ENCODE measurements at places on chromosomes 4 and X.

- no peak for DNase-seq
Measured at GRCh38 chr4:17077105-17077504, 178.7 kb upstream of the LDB2 start.

- DNase-seq, result no peak
Measured at GRCh38 chr4:87006426-87006675, 71.5 kb downstream of the AFF1 start.

DNA sequence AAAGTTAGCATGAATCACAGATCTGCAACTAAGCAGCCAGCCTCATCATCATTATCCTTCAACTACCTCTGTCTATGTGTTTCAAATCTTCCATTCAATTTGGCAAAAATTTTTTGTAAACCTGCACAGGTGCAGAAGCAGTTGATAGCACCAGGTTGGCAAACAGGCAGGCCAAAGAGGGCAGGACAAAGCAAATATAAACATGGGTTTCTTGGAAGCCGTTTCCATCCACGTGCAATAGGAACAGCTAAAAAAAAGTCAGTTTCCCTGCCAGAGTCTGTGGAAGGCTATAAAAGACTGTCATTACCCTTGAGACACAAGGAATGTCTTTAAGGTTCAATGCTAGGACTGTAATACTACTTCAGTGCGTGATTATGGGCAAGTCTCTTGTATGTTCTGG lies 253.2 kb downstream of the PDHA2 start:
- no peak for DNase-seq

DNA sequence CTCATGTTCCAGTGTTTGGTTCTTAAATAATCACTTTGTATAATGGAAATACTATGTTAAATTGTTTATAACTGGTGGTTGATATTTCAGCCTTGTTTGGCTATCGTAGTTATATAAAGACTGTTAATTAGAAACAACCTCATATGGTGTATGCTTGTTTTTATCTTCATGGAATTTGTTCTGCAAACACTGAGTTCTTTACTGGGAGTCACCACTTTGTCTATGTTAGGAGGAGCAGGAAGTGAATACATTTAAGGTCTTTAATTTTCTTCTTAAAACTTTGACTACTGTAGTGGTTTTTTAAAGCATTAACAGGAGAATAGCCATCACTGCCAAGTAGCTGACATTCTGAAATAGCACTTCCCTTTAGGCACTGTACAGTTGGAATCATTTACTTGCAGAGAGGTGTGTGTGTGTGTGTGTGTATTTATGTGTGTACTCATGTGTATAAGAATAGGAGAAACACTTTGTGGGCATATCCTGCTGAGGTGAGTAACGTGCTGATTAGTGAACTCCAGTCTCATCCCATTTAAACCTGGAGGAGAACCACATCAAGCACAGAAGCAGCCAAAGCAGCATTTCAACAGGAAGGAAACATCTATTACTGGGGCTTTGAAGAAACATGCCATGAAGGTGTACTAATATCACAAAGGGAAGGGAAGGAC lies 37.8 kb downstream of the TET2 start:
- no peak for DNase-seq

DNA sequence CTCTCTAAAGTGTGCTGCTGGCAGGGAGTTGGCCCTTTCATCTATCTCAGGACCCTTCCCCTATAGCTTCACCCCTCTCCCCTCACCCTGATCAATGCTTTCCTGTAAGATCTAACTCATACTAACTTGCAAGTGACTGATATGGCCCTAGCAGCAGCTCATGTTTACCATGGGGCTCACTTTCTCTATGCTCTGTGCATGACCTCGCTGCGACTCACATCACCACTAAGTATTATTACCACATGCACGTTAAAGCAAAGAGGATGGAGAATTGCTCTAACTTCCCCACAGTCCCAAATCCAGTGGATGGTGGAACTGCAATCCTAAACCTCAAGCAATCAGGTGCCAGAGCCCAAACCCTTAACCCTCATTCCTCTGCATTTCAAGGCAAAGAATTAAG lies 626.6 kb downstream of the MID1IP1 start:
- no peak for DNase-seq

- DNase-seq, result no peak
Measured at GRCh38 chrX:48793935-48794334, 7.5 kb downstream of the GATA1 start.

DNA sequence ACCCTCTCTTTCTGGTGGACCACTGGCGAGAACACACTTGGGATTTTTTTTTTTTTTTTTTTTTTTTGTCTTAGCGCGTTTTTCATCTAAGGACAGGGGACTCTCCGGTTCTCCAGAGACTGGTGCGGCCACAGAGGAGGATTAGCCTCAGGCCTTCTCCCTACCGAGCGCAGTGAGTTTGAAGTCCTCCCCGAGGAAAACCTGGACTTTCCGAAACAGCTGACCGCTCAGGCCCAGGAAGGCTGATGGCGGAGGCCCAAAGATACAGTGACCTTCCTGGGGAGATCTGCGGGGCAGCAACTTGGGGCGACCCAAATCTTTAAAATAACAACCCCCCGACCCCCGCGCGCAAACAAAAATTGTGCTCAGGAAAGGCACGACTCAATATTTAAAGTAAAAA lies 9.2 kb downstream of the NKX3-2 start:
- DNase-seq, result no peak

- DNase-seq, result no peak
Measured at GRCh38 chrX:76454456-76454927, 27.0 kb downstream of the MAGEE1 start.

DNA sequence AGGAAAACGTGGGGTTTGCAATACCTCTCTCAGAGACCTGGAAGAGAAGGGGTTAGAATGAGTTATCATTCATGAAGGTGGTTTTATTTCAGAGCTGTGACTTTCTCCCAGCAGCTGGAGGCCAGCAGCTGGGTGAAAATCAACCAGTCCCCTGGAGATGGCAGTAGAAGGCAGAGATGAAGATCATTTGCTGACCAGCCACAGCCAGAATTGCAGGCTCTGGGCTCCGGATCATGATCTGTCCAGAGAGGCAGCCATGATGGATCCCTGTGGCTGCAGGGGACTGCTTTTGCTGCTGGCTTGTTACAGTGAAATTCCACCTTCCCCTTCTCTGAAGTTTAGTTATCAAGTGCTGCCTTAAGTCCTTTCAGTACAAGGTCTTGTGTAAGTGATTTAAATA lies 46.9 kb upstream of the TAB3 start:
- DNase-seq, result no peak

GRCh38 chrX:123728016-123728415 lies 4.8 kb downstream of the THOC2 start:
- no peak for DNase-seq

DNA sequence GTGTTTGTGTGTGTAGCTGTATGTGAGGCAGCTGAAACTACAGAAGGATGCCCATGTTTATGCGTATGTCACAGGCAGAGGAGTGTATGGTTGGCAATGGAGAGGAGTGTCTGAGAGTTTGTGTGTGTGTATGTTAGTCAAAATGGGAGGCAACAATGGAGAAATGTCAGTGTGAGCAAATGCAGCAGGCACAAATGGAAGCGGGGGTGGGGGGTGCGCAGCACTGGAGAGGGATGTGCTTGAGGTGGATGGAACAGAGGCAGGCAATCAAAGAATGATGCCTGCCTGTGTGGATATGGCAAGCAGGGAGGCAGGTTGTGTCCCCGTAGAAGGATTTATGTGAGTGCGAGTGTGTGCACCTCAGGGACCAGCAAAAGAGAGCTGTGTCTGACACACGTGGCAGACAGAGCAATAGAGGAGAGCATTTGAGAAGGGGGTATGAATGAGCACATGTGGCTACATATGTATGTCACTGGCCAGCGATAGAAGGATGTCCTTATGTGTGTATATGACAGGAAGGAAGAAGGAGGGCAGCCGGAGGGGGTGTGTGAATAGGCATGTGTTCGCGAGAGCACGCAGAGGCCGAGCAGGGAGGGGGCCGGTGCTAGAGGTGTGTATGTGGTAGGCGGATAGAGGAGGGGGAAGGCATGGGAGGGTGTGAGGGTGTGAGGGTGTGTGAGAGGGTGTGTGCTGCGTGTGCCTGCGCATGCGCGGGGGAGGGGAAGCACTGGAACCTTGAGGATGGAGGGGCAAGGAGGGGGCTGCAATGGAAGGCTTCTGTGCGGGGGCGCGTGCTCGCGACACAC lies 1.1 kb downstream of the PJA1 start:
- DNase-seq, result peak; percentile 54

- no peak for DNase-seq
Measured at GRCh38 chr4:147985376-147985775, 253.5 kb downstream of the ARHGAP10 start.

- DNase-seq, result no peak
Measured at GRCh38 chr4:1360423-1361283, 13.6 kb downstream of the UVSSA start.

- no peak for DNase-seq
Measured at GRCh38 chr4:26607776-26608175, 23.9 kb downstream of the TBC1D19 start.

GRCh38 chrX:48737940-48738339 lies 23.6 kb upstream of the GLOD5 start:
- DNase-seq, result no peak

DNA sequence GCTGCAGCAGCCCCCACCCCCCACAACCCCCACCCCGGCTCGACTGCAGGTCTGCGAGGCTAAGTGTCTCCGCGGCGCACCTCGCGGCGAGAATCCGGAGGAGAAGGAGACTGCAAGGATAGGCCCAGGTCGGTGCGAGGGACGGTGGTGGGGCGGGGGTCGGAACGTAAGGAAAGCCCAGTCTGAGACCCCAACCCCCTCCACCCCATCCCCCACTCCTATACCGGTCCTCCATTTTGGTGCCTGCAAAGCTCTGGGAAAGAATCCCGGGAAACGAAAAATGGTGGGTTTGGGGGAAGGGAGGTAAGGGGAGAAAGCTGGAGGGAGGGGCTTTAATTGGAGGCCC lies 614 bp downstream of the BEX3 start:
- no peak for DNase-seq

- DNase-seq, result peak; percentile 8
Measured at GRCh38 chr4:48268956-48269860, at the start of gene TEC. TEC (minus strand) TSS chr4:48269838; CDS start chr4:48228614, 41,224 bp downstream.

GRCh38 chr4:16785793-16786527 lies 112.5 kb downstream of the LDB2 start:
- peak; percentile 11 for DNase-seq

DNA sequence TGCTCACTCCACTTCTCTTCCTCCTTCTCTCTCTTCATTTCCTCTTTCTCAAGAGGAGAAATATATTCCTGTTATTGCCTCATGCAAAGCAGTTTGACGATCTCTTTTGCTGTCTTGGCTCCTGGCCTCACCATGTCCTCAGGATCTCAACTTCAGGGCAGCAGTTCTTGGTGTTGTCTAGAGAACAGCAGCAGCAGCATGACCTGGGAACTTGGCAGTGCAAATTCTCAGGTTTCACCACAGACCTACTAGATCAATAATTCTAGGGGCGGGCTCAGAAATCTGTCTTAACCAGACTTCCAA lies 193.4 kb upstream of the EDNRA start:
- DNase-seq, result no peak

GRCh38 chrX:101668143-101668542 lies 8.5 kb upstream of the ARMCX2 start:
- DNase-seq, result no peak

GRCh38 chrX:153474266-153474665 lies 3.9 kb upstream of the HAUS7 start:
- no peak for DNase-seq

DNA sequence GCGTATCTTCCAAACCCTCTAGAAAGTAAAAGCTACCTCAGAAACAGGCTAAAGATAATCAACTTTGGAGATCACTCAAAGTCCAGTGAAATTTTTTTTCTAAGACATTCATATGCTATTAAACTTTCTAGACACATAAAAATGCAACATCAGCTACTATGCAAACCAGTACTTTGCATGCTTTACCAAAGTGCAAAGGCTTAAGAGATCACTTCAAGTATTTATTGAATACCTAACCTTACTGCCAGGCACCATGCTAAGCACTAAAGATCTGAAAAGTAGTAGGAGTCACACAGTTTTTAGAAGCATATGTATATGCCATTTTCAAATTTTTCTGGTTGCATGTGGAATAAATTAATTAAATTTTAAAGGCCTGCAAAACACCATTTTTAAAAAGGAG lies 115.8 kb downstream of the THOC2 start:
- no peak for DNase-seq

DNA sequence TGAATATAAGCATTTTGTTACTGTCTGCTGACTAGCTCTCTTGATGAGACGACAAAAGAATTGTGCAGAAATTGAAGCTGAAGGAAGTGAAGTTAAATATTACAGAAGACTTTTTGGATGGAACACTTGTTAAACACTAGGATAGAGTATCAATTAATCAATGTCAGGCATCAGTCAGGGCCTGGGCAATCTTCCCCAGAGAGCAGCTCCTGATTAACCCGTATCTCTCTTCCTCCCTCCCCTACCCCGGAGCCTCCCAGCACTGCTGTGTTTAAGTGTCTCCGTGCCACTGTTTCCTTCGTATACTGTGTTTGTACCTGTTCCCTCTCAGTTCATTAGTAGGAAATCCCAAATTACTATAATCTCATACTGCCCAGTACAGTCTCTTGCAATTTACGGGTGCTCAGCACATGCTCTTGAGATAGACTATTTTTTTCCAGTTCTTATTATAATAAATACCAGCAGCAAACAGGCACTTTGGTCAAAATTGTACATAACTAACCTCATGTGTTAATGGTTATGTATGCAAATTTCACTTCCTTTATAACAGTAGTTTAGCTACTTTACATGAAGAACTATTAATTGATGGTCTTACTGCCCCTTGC lies 765.7 kb upstream of the FTHL17 start:
- DNase-seq, result no peak

- no peak for DNase-seq
Measured at GRCh38 chrX:18031726-18032375, 170.8 kb upstream of the RAI2 start.

- DNase-seq, result no peak
Measured at GRCh38 chr4:133493776-133494175, 344.7 kb downstream of the PCDH10 start.

DNA sequence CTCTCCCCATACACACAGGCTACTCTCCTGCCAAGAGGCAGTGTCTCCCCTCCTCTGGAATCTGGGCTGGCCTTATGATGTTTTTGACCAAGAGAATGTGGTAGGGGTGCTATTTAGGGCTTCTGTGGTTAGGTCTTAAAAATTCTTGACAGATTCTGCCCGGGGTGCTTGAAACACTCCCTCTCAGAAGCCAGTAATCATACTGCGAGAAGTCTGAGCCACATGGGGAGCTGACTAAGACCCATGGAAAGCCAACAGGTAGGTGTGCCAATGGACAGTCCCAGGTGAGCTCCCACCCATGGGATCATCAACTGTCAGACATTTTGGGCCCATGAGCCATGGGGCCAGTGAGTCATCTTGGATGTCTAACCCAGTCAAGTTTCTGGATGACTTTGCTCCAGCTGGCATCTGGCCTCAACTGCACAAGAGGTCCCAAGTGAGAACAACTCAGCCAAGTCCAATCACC lies 315.7 kb downstream of the FBXW7 start:
- no peak for DNase-seq

DNA sequence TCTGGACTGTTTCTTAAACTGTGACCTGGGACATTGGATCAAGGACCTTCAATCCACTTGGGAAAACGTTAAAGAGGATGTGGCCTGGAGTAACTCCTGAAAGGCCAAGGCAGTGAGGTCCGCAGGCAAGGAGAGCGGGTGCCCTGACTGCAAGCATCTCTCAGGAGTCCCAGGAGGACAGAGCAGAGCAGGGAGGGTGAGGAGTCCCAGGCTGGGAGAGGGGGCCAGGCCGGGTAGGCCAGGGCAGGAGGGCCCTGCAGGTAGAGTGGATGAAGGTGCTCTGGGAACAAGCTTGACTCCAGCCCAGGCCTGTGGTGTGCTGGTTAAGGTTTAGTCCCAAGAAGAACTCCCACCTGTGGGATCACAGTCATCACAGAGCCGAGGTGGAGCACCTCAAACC lies 13.8 kb downstream of the PNMA6E start:
- DNase-seq, result no peak

Data from head of caudate nucleus (tissue), 42 donors.